ENCODE measurements at places on chromosomes 12 and 14.

DNA sequence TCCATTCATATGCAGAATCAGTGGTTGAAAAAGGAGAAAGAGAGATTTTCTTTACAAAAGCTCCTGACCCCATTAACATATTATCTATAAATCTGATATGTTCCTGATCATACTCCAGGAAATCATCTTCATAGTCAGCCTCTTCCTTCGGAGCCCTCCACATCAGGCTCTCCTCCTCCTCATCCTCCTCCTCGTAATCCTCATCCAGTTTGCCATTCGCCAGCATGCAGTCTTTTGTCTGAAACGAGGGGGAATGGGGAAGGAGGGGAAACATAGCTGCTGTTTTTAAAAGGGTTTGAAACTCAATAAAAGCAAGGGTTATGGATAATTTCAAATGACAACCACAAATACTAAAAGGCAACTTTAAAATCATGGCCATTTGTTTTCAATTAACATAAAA lies 60.9 kb downstream of the DICER1 start:
- no peak for DNase-seq

DNA sequence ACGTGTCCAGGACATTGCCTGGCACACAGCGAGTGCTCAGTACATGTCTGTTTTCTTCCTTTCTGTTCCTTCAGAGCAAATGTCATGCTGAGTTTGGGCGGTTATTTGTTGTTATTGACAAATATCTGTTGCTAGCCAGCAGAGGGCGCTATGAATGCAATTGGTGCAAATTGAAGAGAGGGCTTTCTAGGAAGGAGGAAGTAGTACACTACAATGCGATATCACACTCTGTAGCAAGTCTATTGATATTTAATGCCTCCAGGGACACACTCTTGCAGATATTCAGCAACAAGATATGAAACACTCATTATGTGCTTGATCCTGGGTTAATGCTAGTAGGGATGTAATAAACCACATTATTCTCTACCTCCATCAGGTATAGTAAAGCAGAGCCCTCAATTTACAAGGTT lies 267.3 kb upstream of the SRRM4 start:
- DNase-seq: peak; percentile 64

GRCh38 chr12:9710584-9711375 lies 22.1 kb downstream of the CLECL1 start:
- no peak for DNase-seq

DNA sequence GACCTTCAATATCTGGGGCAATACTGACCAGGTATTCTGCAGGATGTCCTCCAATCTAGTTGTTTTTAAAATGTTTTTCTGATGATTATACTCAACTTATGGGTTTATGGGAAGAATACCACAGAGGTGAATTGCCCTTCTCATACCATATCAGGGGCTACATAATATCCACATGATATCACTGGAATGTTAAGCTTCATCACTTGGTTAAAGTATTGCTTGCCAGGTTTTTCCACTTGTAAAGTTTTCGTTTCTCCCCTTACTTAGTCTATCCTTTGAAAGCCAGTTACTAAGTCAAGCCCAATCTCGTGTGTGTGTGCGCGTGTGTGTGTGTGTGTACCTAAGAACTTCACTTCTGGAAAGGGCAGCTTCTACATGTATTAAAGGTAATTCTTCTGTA lies 980.9 kb upstream of the FBXO33 start:
- DNase-seq: no peak

- no peak for DNase-seq
These were observed 9.8 kb upstream of the KRT83 start for GRCh38 chr12:52331039-52331438.

- DNase-seq: no peak
These were observed 1.3 kb downstream of the RNFT2 start for GRCh38 chr12:116739381-116739887.

DNA sequence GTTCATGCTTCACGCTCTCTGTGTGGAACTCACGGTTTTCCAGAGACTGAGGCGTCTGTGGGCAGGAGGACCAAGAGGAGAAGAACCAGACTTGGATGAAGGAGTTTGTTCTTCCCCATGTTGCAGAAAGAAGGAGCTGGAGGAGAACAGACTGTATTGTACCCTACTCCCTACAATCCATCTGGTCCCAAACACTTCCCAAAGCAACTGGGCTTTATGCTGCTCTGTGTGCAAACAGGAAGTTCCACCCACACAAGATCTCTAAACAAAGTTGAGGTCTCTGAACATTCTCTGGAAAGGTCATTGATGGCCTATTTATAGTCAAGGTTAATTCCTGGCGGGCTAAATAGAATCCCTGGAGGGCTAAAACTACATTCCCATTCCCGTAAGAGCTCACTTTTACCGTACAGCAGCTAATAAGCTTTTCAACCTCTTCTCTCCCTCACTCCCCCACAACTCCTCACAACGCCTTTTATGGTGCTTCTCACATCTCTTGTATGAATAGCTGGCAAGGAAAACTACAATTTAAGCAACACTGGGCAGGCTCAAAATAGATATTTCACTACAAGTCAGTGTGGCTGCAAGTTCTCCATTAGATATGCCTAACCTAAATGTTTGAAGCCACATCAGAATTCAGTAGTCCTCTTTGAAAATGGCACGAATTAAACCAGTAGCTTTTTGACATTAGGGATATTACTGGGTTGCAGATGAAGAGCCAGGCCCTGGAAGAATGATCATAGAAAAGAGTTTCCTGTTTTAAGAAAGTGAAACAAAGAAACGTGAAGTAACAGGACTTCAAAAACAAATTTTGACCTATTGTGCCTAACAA lies at the start of gene A2M:
Gene A2M (minus strand): TSS at position 189 of the 829 bp plus-strand sequence. CDS start 70 bp downstream, at position 119.
- DNase-seq: no peak

DNA sequence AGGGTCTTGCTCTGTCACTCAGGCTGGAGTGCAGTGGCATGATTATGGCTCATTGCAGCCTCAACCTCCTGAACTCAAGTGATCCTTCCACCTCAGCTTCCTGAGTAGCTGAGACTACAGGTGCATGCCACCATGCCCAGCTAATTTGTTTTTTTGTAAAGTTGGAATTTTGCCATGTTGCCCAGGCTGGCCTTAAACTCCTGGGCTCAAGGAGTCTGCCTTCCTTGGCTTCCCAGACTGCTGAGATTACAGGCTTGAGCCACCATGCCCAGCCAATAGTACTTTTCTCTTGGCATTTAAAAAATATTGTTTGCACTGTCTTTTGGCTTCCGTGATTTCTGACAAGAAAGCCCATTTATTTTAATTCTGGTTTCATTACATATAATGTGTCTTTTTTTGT lies 61.3 kb downstream of the DIP2B start:
- DNase-seq: no peak

DNA sequence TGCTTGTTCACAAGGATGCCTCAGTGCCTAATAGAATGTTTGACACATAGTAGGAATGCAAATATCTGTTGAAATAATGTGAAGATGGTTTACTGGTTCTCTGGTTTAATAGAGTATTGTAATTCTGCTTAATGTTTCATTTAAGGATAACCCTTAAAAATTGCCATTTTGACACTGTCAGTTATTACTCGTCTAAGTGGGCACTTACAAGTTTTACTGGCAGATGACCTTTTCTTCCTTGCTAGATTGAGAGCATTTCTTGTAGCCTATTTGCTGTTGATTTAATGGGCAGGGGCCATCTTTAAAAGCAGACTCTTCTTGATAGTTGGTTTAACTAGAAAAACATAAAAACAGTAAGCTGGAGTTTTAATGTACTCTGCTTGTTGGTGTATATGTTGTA lies 1.9 kb downstream of the TMEM263 start:
- no peak for DNase-seq
